ENCODE measurements at places on chromosomes 3 and 15.

DNA sequence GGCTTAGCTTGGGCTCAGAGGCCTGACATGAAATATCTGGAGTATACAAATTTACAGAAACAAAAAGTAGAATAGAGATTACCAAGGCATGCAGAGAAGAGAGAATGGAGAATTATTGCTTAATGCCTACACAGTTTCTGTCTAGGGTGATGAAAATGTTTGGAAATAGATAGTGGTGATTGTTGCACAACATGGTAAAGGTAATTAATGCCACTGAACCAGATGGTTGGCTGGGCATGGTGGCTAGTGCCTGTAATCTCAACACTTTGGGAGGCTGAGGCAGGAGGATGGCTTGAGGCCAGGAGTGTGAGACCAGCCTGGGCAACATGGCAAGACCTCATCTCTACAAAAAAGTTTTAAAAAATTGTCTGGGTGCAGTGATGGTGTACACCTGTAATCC lies 46.6 kb upstream of the OSBPL11 start:
- no peak for DNase-seq

DNA sequence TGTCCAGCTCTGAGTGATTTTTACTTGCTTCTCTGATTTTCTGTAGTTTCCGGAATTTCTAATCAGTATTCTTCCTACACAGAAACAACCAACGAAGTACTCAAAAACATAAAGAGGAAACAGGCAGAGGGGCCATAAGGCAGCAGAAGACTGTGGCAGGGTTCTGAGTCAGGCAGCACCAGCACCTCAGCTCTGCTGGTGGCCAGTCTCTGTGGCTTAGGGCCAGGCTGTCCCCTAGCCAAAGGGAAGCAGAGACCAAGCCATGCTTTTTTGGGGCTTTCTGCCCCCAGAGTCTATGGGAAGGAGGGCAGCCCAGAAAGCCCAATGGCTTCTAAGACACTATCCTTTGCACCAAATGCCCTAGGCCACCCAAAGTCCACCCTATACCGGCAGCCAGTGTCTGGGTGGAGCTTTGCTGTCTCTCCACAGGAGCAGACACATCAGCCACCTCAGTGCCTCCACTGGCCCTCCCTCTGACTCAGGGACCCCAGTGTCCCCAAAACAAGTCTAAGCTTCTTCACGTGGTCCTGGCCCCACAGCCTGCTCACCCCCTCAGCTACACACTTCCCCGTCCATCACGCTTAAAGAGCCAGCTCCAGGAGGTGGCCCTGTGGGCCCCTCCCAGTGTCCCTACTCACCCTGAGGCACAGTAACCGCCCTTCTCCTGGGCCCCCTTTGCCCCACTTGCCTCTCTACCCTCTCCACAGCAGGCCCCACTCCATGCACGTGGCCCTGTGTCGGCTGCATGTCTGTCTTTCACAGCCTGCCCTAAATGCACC lies 46.2 kb downstream of the CCDC12 start:
- DNase-seq = no peak

- no peak for DNase-seq
Measured at GRCh38 chr15:100560323-100560722, 31.6 kb upstream of the CERS3 start.

GRCh38 chr3:124976383-124976782 lies 41.8 kb upstream of the MUC13 start:
- DNase-seq = no peak

DNA sequence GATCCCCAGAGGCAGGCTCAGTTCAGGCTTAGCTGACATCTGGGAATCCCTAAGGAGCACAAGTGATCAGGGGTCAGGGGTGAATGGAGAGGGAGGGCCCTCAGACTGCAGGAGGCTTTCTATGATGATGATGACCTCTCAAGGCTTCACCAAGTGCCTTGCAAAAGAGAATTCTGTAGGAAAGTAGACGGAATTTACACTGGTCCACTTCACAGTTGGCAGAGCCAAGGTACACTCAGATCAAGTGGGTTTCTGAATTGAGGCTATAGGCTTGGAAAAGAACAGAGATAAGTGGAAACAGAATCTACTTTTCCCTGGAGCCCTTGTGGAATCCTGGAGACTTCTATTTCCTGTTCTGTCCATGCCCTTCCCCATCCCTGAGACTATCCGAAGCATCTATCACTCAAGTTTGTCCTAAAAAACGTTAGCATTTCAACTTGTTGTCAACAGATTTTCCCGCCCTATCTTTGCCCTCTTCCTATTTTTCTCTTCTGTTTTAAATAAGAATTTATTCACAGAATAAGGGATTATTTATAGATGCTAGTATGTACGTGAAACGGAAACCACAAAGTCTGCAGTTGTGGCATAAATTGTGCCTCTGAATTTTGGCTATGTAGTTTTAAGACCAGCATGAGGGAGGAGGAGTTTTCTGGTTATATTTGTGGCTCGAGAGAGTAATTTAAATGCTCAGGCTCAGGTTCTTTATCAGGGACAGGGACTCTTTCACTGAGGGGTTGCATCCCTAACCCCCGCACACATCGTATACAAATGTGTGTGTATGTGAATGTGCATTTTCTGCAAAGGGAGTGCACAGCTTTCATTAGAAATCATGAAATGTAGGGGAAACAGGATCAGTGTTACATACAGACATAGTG lies 12.8 kb downstream of the GCSAM start:
- peak; percentile 17 for DNase-seq

- DNase-seq = no peak
Measured at GRCh38 chr3:194215392-194215791, 79.4 kb downstream of the HES1 start.

GRCh38 chr3:32531010-32531647 lies 28.5 kb upstream of the CMTM6 start:
- no peak for DNase-seq

DNA sequence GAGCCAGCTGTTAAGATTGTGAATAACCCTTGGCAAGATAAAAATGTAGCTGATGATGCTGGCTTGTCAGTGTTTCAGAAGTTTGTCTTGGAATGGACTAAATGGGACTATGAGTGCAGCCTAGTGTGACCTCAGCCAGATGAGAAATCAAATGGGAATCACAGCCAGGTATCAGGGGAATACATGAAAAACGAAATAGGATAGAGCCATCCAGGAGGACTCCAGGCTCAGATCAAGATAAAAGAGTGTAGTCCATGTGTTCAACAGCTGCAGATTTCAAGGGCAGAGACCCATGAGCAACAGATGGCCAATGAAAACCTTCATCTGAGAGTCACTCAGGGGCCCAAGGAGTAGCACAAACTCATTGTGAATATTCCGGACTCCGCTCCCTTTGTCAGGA lies 1080.9 kb upstream of the CADM2 start:
- DNase-seq = no peak

- no peak for DNase-seq
Measured at GRCh38 chr3:55490276-55490913, 3.3 kb upstream of the WNT5A start.

- no peak for DNase-seq
Measured at GRCh38 chr3:55750525-55750924, 263.4 kb upstream of the WNT5A start.

GRCh38 chr3:123953735-123954134 lies 7.3 kb downstream of the CCDC14 start:
- DNase-seq = peak; percentile 13

DNA sequence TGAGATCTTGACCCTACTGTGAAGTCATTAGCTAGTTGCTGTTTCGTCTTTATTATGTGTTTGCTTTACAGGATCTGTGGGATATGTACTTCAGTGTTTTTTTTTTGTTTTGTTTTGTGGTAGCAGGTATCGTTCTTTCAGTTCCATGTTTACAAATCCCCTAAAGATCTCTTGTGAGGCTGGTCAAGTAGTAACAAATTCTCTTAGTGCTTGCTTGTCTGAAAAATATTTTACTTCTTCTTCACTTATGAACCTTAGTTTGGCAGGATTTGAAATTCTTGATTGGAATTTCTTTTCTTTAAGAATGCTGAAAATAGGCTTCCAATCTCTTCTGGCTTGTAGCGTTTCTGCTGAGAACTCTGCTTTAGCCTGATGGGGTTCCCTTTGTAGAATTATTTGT lies 235.8 kb upstream of the ALCAM start:
- DNase-seq = no peak

DNA sequence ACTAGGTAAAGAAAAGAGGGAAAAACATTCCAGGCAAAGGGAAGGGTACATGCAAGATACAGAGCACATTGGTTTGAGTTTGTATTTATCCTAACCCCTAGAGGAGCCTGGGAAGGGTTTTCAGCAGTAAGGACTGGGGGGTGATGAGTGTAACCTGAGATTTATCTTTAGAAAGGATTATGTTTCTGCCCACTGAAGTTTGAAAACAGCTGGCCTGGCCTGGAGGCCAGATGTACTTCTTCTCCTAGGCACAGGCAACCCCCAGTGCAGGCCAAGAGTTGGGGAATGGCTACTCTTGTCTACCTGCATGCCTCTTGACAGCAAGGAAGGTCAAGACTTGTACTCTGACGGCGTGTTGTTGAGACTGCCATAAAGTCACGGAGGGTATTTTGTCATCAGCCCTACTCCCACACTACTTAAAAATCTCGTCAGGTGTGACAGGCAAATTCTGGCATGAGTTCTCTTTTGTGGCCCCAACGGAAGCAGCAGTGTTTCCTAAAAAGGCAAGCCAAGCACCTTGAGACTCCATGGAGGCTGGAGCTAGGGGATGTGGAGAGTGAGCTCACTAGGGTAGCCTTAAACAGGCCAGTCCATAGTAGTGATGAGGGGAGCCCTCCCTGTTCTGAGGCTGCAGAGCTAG lies 241.5 kb upstream of the WNT5A start:
- DNase-seq = no peak

DNA sequence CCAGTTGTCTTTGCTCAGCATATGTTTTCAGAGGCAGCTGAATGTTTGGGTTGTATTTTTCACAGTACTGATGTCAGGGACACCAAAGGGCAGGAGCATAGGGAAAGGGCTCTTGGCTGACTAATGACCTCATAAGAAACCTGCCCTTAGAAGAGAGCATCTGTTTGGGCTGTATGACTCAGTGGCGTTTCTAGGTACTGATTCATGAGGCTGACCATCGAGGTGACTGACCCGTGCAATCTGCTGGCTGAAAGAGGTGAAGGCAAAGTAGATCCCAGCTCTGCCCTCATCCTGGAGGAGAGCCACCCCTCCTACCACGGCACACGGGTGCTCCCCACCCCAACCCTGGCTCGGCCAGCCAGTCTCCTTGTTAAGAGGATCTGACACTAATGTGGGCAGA lies 8.3 kb downstream of the LMCD1 start:
- DNase-seq = no peak

DNA sequence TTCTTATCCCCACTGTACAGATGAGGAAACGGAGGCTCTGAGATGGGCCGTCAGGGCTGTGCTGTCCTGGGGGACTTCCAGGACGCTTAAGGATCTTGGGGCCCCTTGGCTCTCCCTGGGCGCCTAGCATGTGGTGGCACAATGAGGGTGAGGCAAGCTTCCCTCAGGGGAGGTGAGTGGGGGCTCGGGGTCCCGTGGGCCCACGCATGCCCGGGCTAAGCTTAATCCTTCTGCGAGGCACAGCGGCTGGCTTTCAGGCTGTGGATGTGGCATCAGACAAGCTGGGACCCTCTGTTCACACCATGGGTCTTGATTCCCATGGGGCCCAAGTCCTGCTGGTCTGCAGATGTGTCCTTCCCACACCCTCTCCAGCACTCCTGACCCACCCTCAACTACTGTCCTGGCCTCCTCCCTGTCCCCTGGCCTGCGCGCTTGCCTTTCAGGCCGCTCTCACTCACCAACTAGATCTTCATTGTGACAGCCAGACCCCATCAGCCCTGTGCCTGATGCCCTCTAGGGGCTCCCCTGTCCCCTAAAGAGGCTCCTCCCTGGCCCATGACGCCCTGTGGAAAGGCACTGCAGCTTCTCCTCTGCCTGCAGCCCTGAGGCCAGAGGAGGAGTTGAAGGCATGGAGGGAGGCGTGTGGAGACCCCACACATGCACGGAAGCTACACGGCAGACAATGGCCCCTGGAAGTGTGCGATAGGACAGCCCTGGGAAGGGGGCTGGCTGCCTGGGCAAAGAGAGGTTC lies 11.3 kb downstream of the DUSP7 start:
- DNase-seq = no peak

- DNase-seq = no peak
Measured at GRCh38 chr15:73839699-73840377, 33.5 kb upstream of the TBC1D21 start.

DNA sequence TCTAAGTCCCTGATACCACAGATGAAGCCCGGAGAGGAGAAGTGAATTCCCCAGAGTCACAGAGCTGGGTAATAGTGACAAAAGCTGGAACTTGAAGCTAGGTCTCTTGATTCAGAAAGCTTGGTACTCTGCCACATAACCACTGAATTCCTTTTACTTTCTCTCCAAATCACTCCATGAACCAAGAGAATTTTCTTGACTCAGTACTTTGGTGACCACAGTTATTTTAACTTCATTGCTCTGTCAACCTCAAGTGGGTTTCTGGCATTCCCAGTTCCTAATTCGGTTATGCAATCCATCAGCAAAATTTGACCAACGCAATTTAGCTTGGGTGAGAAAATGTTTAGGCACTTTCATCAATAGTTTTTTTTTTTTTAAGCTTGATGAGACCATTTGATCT lies 61.0 kb upstream of the PPARG start:
- no peak for DNase-seq

- DNase-seq = no peak
Measured at GRCh38 chr3:192879346-192880031, 38.2 kb downstream of the MB21D2 start.

DNA sequence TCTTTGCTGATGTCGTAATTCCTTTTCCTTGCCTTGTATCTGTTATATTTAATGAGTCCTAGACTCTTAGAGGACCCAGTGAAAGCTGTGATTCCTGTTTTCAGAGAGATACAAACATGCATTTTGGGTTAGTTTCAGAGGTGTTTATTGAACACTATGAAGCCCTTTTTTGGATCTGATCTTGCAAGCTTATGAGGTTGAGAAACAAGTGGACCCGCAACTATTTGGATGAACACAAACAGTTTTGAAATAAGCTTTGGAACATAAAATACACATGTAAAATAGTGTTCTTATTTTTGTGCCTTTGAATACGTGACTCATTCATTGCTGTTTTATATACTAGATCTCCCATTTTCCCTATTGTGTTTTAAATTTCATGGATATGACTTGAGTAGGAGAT lies 33.5 kb downstream of the SNRK start:
- DNase-seq = no peak

DNA sequence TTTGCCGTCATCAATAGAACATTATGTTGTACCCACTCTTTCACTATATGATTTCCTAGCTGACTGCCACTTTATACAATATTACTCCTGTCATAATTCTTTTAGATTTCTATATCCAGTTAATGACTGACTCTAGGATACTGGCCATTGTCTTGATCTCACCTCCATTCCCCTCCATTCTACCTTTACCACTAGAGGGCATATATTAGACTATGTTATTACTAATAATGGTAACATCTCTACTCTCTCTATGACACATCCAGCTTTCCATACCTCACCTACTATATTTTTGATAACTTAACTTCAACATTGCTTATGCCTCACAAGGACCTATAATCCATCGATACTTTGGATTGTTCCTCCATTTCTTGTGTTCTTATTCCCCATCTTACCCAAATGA lies 31.4 kb upstream of the POU1F1 start:
- DNase-seq = no peak

- DNase-seq = no peak
Measured at GRCh38 chr3:106299300-106300098, 430.7 kb upstream of the CBLB start.
